Mammary epithelial cell (primary cell): ENCODE measurements at places on chromosomes 2 and 18.

- DNase-seq = no peak
Observed at GRCh38 chr2:206521612-206522011, 78.3 kb downstream of the ADAM23 start.

- no peak for DNase-seq
Observed at GRCh38 chr2:79855264-79856006, 342.6 kb downstream of the CTNNA2 start.

GRCh38 chr2:209547726-209548125 lies 123.9 kb downstream of the MAP2 start:
- no peak for DNase-seq

GRCh38 chr2:31469648-31470047 lies 55.1 kb upstream of the XDH start:
- DNase-seq = no peak

DNA sequence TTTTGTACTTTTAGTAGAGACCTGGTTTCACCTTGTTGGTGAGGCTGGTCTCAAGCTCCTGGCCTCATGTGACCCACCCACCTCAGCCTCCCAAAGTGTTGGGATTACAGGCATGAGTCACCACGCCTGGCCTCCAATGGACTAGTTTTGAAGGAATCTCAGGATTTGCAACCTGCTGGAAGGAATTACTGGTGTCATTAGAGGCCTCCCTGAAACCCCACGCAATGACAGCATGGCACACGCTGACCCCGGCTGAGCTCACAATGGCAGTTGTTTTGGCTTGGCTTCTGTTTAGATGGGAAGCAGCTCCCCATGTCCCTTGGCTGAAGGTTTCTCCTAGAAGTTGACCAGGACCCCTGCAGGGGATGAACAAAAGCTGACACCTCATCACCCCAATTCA lies 23.1 kb upstream of the COPS8 start:
- DNase-seq = no peak

DNA sequence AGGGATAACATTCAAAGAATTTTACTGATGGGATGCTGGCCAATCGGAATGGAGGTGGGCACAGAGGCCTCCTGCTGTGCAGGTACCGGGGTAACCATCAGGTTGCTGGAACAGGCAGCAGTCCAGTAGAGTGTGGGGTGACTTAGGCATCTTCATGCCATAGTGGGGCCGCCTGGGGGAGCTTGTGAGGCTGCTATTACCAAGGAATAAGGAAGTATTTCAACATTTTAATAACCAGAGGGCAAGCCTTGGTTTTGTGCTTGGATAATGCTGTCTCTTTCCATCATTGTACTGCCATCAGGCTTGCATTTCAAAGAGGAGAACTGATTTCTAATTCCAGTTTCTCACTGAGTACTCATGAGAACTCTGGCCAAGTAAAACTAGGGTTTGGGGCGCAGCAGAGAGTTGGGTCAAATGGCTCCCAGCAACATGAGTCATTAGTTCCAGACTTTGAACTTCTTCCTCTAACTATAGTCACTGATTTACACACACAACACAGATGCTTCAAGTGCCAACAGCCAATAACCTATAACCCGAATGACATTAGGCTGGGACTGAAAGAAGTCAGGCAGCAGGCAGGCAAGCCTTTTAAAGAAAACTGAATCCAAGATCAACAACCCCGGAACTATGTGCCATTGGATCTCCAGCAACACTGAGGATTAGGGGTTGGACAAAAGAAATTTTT lies 56.1 kb upstream of the FHL2 start:
- peak; percentile 89 for DNase-seq

GRCh38 chr2:216371721-216372702 lies at the start of gene MARCHF4:
Gene MARCHF4 (minus strand): TSS chr2:216372483. CDS start chr2:216370260, 2,223 bp downstream.
- peak; percentile 89 for DNase-seq

GRCh38 chr18:36153203-36153602 lies 23.5 kb downstream of the ELP2 start:
- no peak for DNase-seq

DNA sequence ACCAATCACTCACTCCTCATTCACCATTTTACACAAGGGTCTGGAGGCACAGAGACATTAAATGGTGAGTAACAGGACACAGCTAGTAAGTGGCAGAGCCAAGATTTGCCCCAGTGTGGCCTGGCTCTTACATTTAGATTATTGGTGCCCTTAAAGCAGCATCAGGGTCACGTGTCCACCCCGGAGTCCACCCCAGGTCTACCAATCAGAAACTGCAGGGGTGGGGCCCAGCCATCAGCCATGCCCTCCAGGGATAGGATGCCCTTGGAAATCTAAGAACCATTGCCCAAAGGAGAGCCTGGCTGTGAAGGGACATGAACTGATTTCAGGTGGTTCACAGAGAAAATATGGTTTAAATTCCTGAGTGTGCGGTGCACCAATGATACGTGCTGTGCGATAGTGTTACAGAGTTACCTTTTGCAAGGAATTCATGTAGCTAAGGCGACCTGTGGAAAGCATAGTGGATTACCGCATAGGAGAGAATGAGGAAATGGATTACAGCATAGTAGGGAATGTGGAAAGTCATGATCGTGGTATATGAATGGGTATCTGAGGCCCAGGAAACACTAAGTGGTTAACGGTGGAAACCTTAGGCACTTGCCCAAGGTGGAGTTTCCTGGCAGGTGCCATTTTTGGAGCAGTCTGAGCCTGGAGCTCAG lies 17.8 kb downstream of the IGFBP5 start:
- DNase-seq = peak; percentile 28

DNA sequence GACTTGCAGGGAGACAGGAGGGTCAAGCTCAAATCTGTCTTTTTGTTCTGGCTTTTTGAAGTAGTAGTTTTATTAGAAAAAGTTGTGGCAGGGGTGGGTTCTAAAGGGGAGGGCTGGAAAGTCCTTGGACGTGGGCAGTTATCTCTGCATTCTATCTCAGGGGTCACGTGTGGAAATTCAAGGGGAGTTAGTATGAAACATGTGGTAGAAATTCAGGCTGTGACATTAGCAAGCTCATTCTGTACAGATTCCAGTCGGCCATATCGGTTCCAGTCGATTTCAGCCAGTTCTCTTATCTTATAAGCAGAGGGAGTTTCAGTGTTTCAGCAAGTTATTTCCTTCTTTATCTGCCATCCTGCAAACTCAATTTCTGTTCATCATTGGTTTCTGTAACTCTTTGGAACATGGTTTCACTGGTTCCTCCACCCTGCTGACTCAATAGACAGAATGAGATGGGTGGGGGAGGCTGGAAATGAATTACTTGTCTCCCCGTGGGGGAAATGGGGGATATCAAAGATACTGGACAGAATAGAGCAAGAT lies 53.0 kb downstream of the RAB27B start:
- DNase-seq = no peak

- DNase-seq = peak; percentile 75
Observed at GRCh38 chr2:188410504-188411235, 119.0 kb downstream of the GULP1 start.

DNA sequence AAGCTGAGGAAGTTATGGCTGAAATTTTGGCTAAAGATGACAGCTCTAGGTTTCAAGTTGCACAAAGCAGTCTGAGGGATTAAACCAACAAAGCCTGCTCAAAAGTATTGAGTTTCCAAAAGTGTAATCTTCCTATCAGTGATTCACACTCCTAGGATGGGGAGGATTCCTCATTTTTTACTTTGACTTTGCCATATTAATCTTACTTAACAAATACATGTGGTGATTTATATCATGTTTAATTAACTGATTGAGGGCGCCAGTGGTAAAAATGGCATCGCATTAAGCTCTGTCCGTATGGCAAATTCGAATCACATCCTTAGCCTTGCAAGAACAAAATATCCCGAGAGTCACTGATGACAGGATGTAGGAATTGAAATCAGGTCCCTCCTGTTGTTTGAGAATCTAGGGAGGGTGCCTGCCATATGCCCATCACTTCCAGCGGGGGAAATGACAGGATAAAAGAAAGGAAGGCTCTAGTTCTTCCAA lies 78.1 kb upstream of the ETAA1 start:
- no peak for DNase-seq

DNA sequence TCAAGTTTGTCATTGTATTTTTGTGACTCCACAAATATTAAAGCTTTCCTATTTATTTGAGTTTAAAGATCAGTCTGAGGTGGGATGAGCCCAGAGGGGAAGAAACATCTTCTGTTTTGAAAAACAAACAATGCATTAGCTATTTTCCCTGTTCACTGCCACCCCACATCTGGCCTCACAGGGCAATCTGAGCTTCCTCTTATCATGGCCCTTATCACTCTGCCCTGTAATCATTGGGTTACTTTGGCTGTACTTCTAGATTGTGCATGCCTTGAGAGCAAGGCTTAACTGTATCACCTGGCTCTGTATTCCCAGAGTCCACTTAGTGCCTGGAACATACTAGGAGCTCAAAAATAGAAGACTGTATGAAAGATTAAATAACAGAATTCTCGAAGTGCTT lies 241.6 kb upstream of the NT5C1B start:
- no peak for DNase-seq

DNA sequence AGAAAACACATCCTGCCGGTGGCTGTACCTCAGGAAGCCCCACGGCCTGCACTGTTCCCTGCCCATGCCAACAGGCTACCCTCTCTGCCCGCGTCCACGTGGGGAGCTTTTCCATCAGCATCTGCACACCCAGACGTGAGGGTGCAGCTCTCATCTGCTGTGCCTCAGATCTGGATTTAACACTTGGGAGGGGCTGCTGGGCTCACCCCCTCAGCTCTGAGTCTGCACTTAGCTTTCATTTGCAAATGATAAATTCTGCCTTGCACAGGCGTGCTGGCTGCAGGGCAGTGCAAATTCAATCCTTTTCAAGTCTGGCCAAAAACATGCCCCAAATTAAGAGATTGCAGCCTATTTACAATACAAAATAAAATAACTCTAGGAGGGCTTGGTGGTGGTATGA lies 245.7 kb downstream of the TWIST2 start:
- no peak for DNase-seq

DNA sequence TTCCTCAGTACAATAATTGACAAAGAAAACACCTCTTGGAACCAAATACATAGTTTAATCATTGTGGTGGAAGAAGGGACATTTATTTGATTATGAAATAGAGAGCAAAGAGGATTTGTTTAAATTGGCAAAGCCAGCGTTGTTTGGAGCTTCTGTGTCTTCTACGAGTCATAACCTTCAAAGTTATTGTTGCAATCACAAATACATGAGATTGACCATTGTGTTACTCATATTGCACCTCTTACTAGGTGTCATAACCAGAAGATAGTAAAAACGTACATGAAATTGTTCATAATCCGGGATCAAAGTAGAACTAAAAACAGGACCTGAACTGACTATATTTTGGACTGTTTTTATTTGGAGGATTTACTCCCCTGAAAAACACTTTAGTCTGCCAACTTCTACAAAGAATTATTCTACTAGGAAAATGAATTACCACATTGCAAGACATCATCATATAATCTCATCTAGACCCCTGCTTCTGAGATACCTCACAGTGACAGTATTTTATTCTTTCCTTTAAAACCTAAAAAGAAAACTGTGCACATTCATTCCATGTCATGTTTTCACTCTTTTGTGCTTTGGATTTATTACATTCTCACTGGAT lies 151.7 kb upstream of the KLF7 start:
- peak; percentile 74 for DNase-seq

GRCh38 chr2:235634435-235635158 lies 140.8 kb downstream of the AGAP1 start:
- DNase-seq = no peak

- no peak for DNase-seq
Observed at GRCh38 chr2:145302886-145303285, 783.0 kb upstream of the ZEB2 start.

- DNase-seq = peak; percentile 98
Observed at GRCh38 chr2:37635504-37636380, 35.7 kb downstream of the CDC42EP3 start.

DNA sequence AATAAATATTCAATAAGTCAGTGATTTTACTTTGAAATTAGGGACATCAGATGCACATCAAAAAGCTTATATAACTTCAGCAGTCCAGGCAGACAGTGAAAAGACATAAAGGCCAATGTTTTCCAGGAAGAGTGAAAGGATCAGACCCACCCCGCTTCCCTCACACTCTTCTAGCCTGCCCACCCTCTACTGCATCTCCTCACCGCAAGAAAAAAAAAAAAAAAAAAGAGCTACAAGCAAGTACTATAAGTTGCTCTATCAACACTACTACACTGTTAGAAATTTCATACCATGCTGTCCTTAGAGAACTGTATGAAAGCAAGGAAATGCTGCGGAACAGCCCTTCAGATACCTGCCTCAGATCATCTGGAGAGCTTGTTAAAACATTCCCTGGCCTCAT lies 240.8 kb downstream of the ZEB2 start:
- DNase-seq = no peak

GRCh38 chr2:38791744-38792143 lies 13.7 kb downstream of the GEMIN6 start:
- no peak for DNase-seq

- DNase-seq = no peak
Observed at GRCh38 chr2:222944552-222944951, 83.7 kb downstream of the ACSL3 start.

- DNase-seq = no peak
Observed at GRCh38 chr2:218811382-218811781, 20.2 kb downstream of the PRKAG3 start.

DNA sequence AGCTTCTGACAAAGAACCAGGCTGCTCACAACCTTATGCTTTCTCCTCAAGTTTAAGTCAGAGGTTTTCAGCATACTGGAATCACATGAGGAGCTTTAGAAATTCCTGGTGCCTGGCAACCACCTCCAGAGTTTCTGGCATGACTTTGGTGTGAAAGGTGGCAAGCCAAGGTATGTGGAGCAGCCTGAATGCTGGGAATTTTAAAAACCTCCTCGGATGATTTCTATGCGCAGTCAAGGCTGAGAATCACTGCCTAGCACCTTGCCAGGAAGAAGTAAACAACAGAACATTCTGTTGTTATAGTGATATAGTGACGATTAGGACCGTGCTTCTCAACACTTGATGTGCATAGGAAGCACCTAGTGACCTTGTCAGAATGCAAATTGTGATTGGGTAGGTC lies 11.7 kb downstream of the CCBE1 start:
- DNase-seq = no peak

- peak; percentile 46 for DNase-seq
Observed at GRCh38 chr18:3454365-3455089, 4.6 kb downstream of the TGIF1 start.

DNA sequence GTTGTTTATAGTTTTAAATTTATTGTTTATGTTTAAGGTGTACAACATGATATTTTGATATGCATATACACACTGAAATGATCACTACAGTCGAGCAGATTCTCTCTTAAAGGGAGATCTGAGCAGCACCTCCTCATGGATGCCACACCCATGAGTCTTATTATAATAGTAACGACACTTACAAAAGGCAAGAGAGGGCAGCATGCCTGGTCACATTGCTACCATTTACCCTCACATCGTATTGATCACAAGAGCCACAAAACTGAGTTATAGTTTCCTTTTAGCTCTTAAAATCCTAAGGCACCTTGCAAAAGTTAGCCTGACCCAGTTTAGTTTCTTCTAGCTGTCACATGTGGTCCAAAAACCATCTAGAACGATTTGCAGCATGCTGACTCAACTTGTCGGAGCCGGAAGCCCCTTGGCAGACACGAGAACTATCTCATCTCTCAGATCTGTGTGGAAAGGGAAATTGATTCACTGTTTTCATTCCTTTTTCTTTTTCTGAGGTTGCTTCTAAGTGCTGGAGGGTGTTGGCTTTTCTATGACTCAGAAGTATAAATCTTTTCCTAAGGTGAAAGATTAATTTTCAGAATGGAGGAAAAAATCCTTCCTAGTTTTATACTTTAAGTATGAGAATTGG lies 85.3 kb downstream of the CDC42EP3 start:
- DNase-seq = peak; percentile 94

- DNase-seq = no peak
Observed at GRCh38 chr18:9506046-9506792, 30.9 kb downstream of the RALBP1 start.
